ENCODE measurements at places on chromosomes 4 and X.

GRCh38 chr4:26260571-26260970 is 60.2 kb upstream of the RBPJ start:
- DNase-seq = no peak

DNA sequence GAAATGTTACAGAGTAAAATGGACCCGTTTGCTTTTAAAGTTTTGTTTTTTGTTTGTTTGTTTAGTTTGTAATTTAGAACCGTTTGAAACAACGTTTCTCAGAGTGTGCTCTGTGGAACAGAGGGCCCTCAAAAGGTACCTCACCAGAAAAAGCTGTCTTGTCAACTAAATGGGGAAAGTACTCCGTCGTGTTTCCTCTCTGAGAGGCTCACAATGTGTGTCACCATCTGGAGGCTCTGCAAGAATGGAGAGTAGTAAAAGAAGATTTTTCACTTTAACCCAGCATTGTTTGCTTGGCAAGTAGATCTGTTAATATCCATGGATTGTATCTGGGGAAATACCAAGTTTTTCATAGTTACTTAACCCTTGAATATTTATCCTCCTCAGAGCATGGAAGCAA is 1.5 kb upstream of the ENPEP start:
- DNase-seq = no peak

DNA sequence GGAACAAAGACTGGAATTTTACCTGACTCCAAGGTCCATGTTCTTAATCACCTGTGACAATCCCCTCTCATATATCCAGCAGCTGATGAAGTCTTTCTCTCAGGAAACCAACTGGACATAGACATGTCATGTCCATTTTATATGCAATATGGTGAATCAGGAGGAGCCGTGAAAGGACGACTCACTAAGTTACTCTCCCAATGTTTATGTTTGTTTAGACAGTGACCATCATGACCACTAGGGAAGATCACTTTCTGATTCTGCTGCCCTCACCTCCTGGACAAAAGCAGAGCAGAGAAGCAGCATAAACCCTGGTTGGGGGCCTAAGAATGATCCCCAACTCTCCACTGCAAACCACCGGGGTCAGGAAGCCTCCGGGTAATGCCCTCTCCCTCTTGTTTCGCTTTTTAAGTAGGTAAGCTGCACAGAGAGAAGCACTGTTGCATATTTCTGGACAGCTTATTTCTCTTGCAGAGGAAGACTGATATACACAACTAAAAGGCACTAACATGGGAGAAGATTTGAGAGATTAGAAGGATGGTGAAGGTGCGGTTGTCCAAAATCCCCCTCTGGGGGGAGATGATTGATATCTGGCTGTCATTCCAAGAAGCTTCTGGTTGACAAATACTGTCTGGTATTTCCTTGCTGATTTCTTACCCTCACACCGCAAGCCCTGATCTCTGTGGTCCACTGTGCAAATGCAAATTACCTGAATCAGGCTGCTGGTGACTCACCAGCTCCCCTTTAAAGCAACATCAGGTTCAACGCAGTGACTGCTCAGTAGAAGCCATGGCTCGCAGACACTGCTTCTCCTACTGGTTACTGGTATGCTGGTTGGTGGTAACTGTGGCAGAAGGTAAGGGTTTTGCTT is at the start of gene ODAPH:
ODAPH (plus strand) TSS at position 773 of the 871 bp plus-strand sequence; CDS start at position 790, 17 bp downstream.
- DNase-seq = no peak

DNA sequence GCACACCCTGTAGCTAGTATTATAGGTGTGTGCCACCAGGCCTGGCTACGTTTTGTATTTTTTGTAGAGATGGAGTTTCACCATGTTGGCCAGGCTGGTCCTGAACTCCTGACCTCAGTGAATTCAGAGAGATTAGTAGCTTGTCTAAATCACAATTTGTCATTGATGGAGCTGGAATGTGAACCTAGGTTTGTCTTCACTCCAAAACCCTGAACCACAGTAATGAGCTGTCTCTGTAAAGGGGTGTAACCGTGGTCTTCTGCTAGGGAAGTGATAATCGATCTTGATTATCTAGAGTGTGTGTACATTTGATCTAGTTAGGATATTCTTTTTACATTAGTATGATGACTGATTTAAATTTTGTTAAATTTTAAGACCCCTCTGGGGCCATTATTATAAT is 8.3 kb downstream of the ARHGAP10 start:
- no peak for DNase-seq

DNA sequence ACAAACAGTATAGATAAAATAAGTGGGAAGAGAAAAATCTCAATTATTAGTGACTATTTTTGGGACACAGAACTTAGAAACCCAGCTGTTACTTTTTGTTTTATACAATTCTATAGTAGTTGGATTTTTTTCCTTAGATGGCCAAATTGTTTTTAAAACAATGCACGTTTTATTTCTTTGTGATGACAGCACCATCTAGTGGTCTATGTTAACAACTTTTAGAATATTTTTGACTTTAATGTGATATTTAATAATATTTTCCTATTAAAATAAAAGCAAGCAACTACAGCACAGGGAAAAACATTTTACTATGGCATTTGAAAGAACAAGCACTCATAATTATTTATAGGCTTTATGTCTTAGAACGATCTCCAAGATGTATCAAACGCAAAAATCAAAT is 5.6 kb upstream of the SMIM31 start:
- no peak for DNase-seq

- no peak for DNase-seq
Measured at GRCh38 chr4:8230033-8230432, 30.9 kb downstream of the SH3TC1 start.

DNA sequence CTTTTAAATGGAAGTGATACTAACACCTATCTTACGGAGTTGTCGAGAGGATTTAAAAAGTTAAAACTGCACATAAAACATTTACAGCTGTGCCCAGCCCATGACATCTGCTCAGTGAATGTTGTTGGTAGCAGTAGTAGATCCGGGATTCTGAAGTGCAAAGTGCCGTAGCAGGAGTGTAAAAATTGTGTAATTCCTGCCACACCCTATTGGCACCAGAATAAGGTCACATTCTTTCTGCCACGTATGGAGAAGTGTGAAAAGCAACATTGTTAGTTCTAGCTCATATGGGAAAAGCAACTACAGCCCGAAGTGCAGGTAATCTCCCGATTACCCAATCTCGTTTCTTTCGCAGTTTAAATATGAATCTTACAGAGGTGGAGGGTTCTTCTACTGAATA is 31.2 kb downstream of the PRIMPOL start:
- DNase-seq = no peak

DNA sequence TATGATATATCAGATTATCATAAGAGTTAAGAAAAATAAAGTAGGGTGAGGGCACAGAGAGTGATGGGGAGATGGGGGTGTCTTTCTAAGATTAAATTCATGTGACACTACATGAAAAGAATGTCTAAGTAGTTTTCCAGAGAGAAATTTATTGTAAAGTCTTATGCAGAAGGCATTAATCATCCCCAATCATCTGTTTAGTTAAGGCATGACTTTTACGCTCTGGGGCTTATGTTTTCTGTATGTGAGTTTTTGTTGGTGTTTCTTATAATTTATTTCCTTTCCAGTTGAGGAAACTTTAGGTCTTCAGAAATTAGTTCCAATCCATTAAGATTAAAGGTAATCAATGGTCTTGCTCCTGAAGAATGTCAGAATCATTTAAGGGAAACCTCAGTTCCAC is 383.0 kb upstream of the GALNT7 start:
- DNase-seq = no peak
